ENCODE measurements at places on chromosomes 13 and 19.

DNA sequence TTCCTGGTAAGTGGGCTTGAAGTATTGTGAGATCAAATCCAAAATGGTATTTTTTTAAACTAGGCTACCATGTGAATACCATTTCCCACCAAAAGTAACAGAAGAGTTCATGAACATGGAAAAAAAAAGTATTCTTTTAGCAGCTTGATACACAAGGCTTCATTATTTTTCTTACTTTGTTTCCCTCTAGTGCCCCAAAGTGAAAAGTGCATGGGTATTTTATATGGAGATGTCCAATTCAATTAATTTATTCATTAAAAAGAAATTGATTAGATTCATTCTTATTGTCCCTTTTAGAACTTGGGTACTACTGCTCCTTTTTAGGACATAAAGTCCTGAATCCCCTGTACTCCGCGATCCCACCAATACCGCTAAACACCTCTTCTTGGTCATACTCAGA, 28.6 kb upstream of the SCEL start:
- no peak for DNase-seq

GRCh38 chr13:113093580-113094409, 11.8 kb upstream of the F7 start:
- no peak for DNase-seq

GRCh38 chr19:12117201-12117970, 22.8 kb downstream of the ZNF20 start:
- no peak for DNase-seq

GRCh38 chr19:55473225-55474012, 3.0 kb upstream of the ZNF628 start:
- no peak for DNase-seq

GRCh38 chr19:28358633-28359032, 854.3 kb downstream of the UQCRFS1 start:
- no peak for DNase-seq

GRCh38 chr19:14058182-14059092, 3.4 kb downstream of the PALM3 start:
- DNase-seq, result no peak

DNA sequence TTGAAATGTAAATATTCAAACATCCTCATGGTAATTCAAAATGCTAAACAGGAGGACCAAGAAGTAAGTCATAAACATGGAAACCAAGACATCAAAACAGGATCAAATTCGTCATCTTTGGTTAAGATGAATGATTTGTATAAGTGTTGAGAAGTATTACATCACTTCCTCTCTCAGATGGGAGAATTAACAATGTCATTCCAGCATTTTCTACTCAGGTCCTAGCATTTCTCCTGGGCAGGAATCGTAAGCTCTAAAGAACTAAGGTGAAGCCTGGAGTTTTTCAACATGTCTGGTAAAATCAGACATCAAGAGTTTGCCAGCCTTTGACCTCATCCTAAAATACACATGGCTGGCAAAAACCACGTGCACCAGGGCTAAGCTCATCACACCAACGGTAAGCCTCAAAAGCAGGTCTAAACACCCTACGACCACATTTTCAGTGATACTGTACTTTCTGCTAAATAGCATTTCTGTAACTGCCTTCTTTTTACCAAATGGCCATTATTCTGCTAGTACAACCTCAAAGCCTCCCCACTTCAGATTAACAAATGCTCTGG, 24.8 kb downstream of the RANBP3 start:
- DNase-seq, result no peak

GRCh38 chr19:1252221-1252820, 3.9 kb downstream of the MIDN start:
- DNase-seq, result peak; percentile 83

- DNase-seq, result no peak
These were observed 522.1 kb downstream of the SUCLA2 start for GRCh38 chr13:47478985-47479384.

DNA sequence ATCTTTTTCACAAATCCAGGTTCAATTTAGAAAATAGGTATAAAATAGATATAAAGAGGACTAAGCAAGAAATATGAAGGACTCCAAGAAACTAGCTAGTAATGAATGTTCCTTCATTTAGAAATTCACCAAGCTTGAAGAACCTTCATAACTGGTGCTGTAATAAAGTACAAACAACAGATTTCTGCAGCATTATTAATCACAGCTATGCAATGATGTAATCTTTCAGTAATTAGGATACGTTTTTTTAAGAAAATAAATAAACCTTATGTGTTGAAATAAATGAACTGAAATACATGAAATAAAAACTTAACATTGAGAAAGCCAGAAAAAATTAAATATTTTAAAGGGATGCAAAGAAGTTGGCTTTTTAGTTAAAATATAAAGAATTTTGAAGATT, 236.1 kb downstream of the RGCC start:
- no peak for DNase-seq

DNA sequence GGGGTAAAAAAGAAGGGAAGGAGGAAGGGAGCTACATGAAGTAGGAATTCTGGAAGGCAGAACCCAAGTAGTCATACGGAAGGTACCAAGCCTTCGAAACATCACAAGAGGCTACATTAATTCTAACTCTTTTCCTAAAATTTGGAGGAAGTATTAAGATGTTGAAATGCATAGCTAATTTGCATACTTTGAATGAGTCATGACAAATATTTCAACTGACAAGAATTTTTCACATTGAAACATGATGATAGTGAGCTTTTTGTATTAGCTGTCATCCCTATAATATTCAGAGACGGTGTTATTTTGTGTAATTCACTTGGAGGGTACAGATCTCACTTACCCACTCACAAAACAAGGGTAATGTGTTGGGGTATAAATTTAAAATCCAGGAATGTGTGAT, 9.1 kb upstream of the ACOD1 start:
- no peak for DNase-seq

All from activated naive CD4-positive, alpha-beta T cell treated with anti-CD3 and anti-CD28 coated beads, Interleukin-2, amount 10 ng/mL, durations not matched to agents 7 days and 5 days (primary cell).